ENCODE measurements at places on chromosomes 7 and 10.

DNA sequence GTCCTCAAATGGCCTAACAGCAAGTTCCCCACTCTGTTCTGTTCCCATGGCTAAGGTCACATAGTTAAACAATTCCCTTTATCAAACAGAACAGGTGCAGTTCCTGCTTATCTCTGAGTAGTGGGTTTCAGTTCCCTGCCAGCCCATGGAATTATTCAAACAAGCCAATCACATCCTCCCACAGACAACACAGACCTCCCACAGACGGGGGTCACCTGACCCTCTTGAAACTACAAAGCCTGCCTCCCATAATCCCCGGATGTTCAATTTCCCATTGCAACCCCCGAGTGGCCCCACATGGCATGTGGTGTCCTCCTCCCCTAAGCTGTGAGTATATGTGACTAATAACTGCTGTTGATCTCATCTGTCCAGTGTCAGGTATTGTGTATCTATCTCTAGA, 64.1 kb downstream of the TMEM168 start:
- no peak for DNase-seq

DNA sequence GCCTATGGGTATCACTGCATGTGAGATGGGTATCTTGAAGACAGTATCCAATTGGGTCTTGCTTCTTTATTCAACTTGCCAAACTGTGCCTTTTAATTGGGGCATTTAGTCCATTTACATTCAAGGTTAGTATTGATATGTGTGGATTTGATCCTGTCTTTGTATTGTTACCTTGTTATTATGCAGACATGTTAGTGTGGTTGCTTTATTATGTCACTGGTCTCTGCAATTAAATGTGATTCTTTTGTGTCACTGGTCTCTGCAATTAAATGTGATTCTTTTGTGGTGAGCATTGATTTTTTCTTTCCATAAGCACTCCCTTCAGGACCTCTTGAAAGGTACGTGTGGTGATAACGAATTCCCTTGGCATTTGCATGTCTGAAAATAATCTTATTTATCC, 357.8 kb upstream of the STEAP1 start:
- no peak for DNase-seq

DNA sequence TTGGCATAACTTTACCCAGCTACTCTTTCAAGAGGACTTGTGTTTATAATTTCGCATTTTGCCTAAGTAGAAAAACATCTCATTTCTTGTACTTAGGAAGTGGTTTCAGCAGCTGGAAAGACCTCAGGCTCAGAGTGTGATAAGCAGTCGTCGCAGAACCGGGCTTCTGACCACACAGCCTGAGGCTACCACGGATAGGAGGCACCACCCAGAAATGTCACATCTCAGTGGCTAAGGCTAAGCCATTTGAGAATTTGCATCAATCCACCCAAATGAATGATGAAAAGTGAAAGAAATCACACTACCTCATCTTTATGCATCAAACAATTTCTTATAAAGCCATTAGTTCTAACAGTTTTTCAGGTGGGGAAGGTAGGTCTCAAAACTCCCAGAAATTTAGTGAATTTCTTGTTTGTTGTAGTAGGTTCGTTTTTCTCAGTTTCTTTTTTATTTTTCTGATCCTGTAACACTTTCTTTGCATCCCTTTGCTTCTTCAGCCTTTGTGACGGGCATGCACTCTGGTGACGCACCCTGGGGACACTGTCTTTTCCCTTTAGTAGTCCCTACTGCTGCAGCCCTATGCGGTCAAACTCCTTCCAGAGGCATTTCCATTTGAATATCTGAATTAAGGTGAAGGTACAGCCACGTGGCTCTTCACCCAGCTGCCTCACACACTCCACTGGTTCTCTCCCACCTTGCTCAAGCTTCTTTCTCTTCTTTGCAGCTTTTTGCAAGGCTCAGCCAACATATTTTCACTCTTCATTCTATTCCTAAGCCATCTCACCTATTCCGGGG, 68.5 kb downstream of the MAP3K8 start:
- no peak for DNase-seq

GRCh38 chr7:36794689-36795088, 70.4 kb upstream of the AOAH start:
- DNase-seq = no peak

- DNase-seq = no peak
Observed at GRCh38 chr10:31010062-31010461, 21.6 kb downstream of the ZNF438 start.

- DNase-seq = no peak
Observed at GRCh38 chr10:95201736-95202135, 7.7 kb downstream of the ACSM6 start.

DNA sequence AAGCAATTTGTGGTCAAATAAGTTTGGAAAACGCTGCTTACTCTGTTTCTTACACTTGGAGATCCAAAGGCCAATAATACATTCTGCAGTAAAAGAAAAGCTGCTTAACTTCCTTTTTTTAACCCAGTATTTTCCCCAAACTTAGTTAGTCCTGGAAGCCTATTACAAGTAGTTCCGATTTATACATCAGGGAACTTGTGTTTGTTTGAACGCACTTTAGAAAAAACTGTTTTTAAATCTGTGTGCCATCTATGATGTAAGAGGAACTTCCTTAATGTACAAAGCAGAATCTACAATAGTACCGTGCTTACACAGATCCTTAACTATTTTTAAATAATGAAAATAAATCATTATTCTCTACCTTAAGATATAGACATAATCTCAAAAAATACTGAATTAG, 23.0 kb downstream of the SFR1 start:
- no peak for DNase-seq

DNA sequence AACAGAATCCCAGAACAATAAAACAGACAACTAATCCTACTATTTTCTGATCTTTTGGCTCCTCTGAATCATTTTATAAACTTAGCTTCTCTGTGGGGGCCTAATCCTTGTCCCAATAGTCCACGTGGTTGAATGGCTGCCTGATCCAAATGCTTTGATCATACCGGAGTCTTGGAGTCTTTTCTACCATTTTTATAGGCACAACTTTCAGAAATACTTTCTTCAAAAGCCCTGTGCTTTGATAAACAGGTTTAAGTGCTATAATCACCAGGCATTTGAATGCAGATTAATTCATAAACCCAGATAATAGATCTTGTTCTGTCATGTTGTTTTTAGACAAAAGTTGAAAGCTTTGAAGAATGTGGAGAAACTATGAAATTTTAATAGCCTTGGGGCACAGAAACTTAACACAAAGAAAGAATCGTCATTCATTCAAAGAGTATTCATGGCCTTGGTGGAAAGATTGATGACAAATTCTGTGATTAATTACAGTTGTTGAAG, 163.7 kb downstream of the AHR start:
- DNase-seq = no peak

- no peak for DNase-seq
Observed at GRCh38 chr10:12945690-12946359, 55.7 kb downstream of the CCDC3 start.

DNA sequence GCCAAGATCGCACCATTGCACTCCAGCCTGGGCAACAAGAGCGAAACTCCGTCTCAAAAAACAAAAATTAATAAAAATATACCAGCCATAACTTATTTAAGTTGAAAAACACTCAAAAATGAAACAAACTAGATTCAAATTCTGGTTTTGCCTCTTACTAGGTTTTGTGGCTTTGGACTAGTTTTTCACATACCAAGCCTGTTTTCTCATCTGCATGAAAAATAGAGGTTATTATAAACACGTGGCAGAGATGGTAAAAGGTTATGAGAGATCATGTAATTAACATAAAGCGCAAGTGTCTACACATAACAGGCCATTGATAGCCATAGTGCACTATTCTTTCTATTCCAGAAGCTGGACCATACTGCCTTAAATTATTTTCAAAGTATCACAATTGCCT, 35.5 kb upstream of the CABCOCO1 start:
- no peak for DNase-seq

DNA sequence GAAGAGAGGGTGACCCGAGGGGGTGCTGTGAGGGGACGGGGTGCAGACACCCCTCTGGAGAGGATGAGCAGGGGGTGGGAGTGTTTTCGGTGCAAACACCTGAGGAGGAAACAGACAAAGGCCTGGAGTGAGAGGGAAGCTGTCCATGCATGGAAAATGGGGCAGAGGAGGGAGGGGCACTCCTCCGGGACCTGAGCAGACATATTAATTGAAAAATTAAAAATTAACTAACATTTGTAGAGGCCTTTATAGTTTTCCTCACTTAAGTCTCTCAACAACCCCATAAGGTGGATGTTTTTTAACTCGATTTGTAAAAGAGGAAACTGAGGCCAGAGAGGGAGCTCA, 1.2 kb downstream of the VPS37D start:
- DNase-seq = no peak

DNA sequence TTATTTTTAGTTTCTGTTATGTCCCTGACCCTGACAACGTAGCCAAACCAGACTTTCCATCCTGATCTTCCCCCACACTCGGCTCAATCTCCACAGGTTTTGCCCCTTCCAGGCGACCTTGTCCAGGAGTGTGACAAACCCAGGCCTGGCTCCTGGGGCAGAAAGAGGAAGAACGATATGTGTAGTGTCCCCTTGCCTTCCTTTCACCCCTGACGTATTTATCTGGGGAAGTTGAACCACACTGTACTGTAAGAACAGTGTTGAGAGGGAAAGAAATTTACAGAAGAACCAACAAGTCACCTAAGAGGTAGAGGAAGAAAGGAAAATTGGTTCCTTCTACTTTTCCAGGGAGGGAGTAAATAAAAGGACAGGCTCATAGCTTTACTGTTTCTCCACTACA, 158.0 kb downstream of the VTI1A start:
- DNase-seq = no peak

DNA sequence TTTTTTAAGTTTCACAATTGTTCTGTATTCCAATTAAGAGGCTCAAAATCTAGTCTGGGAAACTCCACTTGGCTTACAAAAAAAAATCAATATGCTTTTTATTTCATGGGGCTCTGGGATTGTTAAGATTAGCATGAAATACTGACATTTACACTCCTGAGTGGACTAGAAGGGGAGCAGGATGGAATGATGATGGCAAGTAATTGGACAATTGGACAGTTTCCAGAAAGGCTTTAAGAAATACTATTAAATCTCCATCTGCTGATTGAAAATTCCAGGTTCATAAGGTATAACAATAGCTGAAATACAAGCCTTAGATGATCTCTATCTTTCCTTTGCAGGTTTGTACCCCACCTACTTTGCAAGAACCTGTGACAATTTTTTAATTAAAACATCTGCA, 184.4 kb downstream of the LRRTM3 start:
- DNase-seq = no peak

DNA sequence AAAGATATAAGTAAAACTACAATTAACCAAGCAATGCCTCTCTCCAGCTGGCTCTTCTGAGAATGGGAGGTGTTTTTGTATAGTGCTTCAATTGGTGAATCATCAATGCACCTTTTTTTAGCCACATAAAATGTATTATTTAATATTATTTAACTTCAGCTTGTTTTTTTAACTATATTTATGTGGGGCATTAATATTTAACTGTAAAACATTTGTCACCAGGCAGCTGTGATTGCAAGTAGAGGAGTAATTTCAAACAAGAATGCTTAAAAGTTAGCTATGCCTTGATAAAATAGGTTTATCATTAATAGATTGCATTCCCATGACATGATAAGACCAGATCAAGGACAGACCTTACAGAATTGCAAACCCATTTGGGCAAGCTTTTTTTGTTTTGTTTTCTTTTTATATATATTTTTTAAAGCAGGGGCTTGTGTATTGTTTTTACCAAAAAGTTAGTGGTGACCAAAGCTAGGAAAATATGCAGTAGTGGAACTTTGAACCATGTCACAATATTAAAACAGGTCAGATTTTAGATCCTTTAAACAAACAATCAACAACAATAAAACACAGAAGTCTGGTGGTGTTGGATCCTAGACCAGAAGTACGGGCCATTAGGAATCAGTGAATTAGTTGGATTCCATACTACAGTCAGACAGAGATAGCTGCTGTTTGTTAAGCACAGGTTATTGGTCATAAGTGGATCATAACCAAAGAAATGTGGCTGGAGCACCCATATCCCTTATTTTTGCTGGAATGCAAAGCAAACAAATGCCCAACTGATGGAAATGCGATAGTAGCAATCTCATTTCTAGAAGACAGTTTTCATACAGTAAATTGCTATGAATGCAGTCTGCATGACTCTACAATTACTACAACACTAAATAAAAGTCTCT, 2.9 kb downstream of the CAV2 start:
- DNase-seq = no peak

- DNase-seq = no peak
Observed at GRCh38 chr7:140831724-140832123, 93.0 kb downstream of the BRAF start.

- DNase-seq = no peak
Observed at GRCh38 chr7:151095828-151096475, 9.7 kb downstream of the AGAP3 start.

GRCh38 chr10:129331839-129332220, 135.2 kb upstream of the MGMT start:
- DNase-seq = no peak

Data from HS-5 (cell line).